GM13977 (cell line): ENCODE measurements at places on chromosomes 16 and 17.

GRCh38 chr17:14299280-14300141 lies 1.4 kb upstream of the HS3ST3B1 start:
- DNase-seq, result no peak

GRCh38 chr16:82658796-82659195 lies 32.0 kb downstream of the CDH13 start:
- no peak for DNase-seq

DNA sequence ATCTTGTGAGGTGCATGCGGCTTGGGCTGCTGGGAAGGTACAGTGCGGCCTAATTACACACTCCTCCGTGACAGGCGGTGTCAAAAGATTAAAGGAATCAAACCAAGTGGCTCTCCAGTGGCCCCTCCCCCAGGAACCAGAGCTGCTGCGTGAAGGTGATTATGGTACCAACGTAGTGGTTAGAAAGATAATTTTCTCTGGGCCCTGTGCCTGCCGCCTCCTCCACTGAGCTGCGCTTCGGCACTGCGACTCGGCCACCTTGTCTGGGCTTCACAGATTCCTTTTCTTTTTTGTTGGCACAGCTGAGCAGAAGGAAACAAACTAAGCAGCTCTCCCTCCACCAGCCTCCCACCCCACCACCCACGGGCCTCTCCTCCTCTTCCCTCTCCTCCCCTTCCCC lies 113.2 kb upstream of the SDK2 start:
- DNase-seq, result no peak

DNA sequence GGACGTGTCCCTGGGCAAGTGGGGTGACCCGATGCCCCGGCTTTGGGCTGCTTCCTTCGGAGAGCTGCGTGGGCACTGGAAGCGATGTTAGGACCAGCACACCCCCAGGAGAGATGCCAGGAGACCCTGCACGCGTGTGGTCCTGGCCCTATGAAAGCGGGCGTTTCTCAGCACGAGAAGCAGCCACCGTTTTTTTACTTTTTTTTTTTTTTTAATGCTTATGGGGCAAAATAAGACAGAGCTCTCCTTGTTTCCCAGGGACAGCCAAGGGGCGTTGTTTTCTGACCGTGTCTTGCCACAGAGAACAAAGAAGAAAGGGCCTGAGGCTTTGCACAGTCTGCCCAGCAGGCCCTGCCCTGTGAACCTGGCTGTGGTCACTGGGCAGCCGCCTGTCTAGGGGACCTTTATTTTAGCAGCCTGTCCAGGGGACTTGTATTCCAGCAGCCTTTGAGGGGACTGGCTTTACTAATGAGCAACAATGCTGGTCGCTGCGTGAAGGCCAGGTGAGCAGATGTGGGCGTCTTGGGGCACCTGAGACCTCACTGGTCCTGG lies 996 bp downstream of the SLC25A10 start:
- no peak for DNase-seq

DNA sequence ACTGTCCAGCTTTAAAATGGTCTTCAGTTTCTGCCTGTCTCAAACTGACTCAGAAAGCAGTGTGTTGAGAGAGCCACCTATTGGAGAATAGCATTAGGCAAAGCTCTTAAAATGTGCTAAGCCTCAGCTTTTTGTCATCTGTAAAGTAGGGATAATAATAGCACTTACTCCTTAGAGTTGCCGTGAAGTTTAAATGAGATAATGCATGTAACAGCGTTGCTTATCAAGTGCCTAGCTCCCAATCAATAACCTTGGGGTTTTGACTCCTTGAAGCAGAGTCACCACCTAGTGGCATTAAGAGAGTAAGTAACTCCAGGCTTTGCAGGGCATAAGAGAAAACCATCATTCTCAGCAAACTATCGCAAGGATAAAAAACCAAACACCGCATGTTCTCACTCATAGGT lies 163.3 kb downstream of the HS3ST2 start:
- no peak for DNase-seq

GRCh38 chr16:2191446-2191706 lies 5.0 kb downstream of the CASKIN1 start:
- no peak for DNase-seq

DNA sequence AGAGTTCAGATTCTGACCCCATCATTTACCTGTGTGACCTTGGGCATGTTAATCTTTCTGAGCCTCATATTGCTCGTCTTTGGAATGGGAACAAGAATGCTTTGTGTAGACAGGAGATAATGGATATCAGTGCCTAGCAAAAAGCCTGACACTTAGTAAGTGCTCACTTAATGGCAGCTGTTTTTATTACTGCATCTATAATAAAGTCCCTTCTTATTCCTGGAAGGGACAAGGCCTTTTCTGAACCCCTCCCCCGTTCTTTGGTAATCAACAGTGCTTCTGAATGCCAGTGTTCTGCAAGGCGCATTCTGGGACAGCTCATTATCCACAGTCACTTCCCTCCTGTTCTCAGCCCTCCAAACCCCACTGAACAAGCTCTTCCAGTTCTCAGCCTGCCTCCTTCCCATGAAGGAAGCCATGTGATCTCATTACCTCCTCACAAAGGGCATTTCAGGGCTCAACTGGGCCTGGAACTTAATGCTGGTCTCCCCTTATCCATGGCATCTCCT lies 25.1 kb upstream of the SUPT4H1 start:
- no peak for DNase-seq

DNA sequence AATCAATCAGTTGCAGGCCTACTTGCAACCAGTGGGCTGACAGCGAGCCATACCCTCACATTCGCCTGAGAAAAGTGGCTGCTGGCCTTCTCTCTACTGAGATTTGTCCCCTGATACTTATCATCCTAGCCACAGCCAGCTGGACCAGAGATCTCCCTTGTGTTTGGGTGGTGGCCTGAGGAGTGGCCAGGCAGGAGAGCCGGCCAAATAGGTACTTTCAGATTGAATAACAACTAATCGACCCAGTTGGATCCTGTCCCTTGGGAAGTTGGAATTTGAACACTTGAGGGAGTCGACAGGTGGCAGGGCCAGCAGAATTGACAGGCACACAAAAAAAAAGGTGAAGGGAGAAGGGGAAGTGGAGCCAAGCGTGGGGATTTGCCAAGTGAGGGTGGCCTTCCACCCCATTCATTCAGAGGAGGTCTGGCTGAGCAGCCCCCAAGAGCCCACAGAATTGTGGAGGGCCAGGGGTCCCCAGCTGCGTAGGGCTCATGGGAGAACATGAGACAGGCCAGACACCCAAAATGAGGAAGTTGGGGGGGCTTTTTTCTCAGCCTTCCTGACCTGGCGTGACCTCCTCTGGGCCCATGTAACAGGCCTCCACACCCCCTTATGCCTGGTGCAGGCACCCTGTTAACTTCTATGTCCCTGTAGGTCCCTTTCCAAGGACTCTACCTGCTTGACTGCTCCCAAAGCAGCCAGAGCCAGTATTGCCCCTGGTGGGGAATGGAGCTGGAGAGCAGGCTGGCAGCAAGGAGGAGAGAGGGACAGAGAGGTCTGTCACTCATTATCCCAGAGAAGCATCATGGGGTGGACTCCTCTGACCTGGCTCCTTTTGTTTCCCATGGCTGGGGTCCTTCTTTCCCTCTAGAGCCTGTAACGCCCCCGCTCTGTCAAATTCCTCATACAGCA lies 2.9 kb upstream of the RANGRF start:
- DNase-seq, result no peak

GRCh38 chr17:49001671-49002070 lies 4.5 kb downstream of the IGF2BP1 start:
- no peak for DNase-seq

DNA sequence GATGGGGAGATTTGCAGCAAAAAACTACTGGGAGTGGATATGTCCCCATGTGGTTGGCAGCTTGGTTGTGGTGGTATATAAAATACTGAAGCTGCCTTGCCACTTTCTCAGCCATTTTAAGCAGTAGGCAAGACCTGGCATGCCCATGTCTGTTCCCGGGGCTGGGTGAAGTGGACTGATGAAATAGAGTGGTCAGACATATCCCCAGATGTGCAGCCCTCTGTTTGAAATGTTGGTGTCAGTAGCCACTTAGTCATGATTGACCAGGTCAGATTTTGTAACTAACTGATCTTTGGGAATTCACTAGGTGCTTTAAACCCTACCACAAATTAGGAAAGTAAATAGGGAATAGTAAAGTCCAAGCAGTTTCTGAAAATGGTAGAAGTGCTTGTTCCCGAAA lies 151.6 kb downstream of the PHKB start:
- no peak for DNase-seq

GRCh38 chr16:2987286-2987685 lies 7.0 kb upstream of the PKMYT1 start:
- no peak for DNase-seq

GRCh38 chr17:54838651-54839421 lies 61.8 kb upstream of the TOM1L1 start:
- no peak for DNase-seq

DNA sequence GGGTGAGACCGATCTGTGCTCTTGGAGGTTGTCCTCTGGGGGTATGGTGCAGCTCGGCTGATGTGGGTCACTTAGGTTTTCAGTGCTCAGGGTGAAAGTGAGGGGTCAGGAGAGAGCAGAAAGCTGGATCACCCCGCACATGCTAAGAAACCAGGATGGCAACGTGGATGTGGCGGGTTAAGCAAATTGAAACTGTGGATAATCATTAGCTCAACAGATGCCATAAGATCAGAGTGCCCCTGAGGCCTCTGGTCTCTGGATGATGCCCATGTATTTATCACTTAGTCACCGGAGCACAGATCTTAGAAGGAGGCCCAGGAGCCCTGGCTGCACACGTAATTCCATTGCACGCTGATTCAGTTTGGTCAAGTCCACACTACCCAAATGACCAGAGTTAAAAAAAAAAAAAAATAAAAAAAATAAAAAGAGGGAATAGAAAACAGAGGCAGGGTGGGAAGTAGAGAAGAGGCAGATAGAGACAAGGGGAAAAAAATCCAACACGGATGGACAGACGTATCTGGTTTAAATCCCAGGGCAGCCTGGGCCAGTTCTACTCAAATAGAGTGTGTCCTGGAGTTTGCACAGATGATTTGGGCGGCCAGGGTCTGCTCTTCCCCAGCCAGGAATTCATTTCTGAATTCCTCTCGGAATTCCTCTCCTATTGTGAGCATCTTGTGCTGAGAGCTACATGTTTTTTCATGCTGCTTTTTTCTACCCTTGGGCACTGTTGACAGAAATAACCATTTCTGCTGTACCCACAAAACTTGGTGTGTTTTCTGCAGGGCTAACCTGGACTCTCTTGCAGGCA lies 378.3 kb downstream of the CPPED1 start:
- DNase-seq, result no peak

GRCh38 chr17:48610282-48611211 lies at the start of gene HOXB7:
HOXB7 (minus strand) TSS chr17:48611017; CDS start chr17:48610918, 99 bp downstream.
- DNase-seq, result peak; percentile 89

DNA sequence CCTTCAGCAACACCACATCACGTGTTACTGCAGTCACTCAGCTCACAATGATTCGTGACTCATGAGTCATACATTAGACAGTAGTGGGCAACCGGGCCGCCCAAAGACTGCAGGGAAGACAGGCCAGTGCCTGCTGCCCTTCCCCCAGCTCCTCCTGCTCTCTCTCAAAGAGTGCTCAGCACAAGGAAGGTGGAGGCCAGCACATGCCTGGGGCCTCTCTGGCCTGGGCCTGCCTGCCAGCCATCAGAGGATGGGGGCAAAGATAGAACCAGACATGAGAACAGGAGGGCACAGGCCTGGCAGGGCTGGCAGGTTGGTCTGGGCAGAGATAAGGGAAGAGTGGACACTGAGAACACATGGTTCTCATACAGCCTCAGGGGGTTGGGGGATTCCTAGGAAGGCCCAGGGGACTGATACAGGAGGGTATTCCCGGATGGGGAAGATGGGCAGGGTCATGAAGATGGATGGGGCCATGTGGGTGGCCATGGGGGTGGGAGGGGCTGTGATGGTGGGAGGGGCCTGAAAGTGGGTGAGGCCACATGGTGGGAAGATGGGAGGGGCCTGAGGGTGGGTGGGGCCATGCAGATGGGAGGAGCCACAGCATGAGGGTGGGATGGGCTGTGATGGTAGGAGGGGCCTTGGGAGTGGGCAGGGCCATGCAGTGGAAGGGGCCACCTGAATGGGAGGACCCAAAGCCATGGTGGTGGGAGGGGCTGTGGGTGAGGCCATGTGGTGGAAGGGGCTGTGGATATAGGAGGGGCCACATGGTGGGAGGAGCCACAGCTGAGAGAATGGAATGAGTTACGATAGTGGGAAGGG lies 29.0 kb downstream of the KATNB1 start:
- DNase-seq, result peak; percentile 69

GRCh38 chr17:5788266-5788900 lies 204.1 kb upstream of the NLRP1 start:
- no peak for DNase-seq

DNA sequence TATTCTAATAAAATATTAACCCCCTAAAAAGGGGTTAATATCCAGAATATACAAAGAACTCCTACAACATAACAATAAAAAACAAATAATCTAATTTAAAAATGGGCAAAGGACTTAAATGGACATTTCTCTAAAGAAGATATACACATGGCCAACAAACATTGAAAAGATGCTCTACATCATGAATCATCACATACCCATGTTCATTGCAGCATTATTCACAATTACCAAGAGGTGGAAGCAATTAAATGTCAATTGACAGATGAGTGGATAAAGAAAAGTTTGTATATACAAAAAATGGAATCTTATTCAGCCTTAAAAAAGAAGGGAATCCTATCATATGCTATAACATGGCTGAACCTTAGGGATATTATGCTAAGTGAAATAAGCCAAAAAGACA lies 36.8 kb downstream of the CPD start:
- no peak for DNase-seq

DNA sequence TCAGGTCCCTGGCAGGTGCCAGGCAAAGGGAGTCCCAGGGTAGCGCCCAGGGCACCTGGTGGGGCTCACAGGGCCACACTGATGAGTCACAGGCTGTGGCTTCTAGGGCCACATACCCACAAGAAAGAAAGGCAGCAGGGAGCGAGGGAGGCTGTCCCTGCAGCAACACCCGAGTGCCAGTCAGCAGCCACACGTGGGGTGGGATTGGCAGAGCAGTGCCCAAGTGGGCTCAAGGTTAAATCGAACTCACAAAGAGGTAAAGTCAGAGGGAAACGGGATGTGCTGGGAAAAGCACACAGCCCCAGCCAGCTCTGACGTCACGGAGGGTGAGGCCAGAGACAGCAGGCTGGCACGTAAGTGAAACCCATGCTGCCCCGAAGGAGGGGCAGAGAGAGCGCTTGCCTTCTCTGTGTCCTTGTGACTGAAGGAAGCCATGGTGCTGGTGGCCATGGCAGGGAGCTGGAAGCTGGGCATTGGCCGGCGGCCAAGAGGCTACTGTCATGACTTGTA lies 33.8 kb downstream of the FA2H start:
- DNase-seq, result no peak

GRCh38 chr16:51637770-51638094 lies 486.7 kb upstream of the SALL1 start:
- DNase-seq, result no peak
